ENCODE measurements at places on chromosomes 5 and 9. TPM values are rescaled to one million over a fixed set of nuclear protein-coding genes. Genes with fewer than 3 reads are reported as not detected.

Gene NIM1K
- polyA plus RNA-seq, result 0.46 TPM

Gene UBE2B
- polyA plus RNA-seq, result 116 TPM

Gene ARSB
- polyA plus RNA-seq, result 4.5 TPM

Gene KIAA1958
- 5.4 TPM for polyA plus RNA-seq

Gene TMC1
- polyA plus RNA-seq, result not detected

Gene PHF24
- polyA plus RNA-seq, result not detected

Gene C5orf52
- not detected for polyA plus RNA-seq

Gene LAMC3
- polyA plus RNA-seq, result 0.07 TPM

Gene ZNF483
- 6.8 TPM for polyA plus RNA-seq

Gene C5orf34
- polyA plus RNA-seq, result 1.1 TPM

Gene FOXD4L4
- polyA plus RNA-seq, result not detected

Gene ARL14EPL
- not detected for polyA plus RNA-seq

Gene TAF1L
- polyA plus RNA-seq, result not detected

Gene DROSHA
- 11.2 TPM for polyA plus RNA-seq

Gene NR5A1
- not detected for polyA plus RNA-seq

Gene IL13
- not detected for polyA plus RNA-seq

Gene PCDHB2
- not detected for polyA plus RNA-seq

Gene TLR4
- polyA plus RNA-seq, result 0.07 TPM

Gene SHISAL2B
- not detected for polyA plus RNA-seq

Gene SLC6A19
- polyA plus RNA-seq, result not detected

Gene C7
- polyA plus RNA-seq, result not detected

Gene C1QTNF3
- 0.32 TPM for polyA plus RNA-seq

Gene MYO10
- 0.02 TPM for polyA plus RNA-seq

Gene PRPF4
- polyA plus RNA-seq, result 29.6 TPM

Gene PCDHGA10
- 0.12 TPM for polyA plus RNA-seq

Gene BTNL9
- polyA plus RNA-seq, result not detected

Gene PIP5K1B
- 0.54 TPM for polyA plus RNA-seq

Gene ZNF608
- not detected for polyA plus RNA-seq

Gene C8G
- polyA plus RNA-seq, result not detected

Gene C9orf72
- polyA plus RNA-seq, result 9.2 TPM

Gene OBP2B
- not detected for polyA plus RNA-seq

Gene NAA35
- 14.4 TPM for polyA plus RNA-seq

Gene SPINK13
- not detected for polyA plus RNA-seq

Gene OBP2A
- not detected for polyA plus RNA-seq

Gene GAPT
- polyA plus RNA-seq, result 0.54 TPM

Gene TRIP13
- 0.52 TPM for polyA plus RNA-seq

Gene SUSD3
- polyA plus RNA-seq, result 186 TPM

Gene MLANA
- 0.97 TPM for polyA plus RNA-seq

Gene F12
- not detected for polyA plus RNA-seq

Gene PCDHB9
- polyA plus RNA-seq, result not detected

Gene DMRT3
- not detected for polyA plus RNA-seq

Gene CDKN2B
- not detected for polyA plus RNA-seq

Gene FBP1
- 19.3 TPM for polyA plus RNA-seq

Gene AMBP
- polyA plus RNA-seq, result not detected

Gene PPP1R26
- 0.05 TPM for polyA plus RNA-seq

Gene SPINK1
- not detected for polyA plus RNA-seq
